NCI-H187 treated with DMSO at 0.1 percent for 48 hours (cell line): ENCODE measurements at places on chromosomes 5 and 9.

GRCh38 chr5:34905564-34905963 is 9.7 kb downstream of the RAD1 start:
- DNase-seq, result no peak

DNA sequence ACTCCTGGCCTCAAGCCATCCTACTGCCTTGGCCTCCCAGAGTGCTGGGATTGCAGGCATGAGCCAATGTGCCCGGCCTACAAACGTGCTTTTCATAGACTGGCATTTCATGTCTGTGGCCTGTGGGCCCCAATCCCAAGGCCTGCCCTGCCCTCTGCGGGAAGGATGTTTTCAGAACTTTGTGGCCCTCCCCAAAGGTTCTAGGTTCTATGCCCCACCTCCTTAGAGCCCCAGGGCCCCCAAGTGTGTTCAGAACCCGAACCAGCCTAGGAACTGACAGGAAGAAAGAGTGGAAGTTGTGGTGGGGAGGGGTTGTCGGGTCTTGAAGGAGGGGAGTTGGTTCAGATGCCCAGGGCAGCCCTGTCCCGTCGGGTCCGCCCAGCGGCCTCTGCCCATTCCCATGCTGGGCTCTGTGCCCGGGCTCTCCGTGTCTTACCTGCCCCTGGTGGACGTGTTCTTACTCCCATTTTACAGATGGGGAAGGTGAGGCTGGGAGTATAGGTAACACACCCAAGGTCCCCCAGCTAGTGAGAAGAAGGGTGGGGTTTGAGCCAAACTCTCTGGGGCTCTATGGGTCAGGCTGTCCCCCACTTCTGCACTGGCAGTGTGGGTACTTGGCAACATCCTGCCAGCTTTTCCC is 175.8 kb upstream of the IER5L start:
- DNase-seq, result no peak

DNA sequence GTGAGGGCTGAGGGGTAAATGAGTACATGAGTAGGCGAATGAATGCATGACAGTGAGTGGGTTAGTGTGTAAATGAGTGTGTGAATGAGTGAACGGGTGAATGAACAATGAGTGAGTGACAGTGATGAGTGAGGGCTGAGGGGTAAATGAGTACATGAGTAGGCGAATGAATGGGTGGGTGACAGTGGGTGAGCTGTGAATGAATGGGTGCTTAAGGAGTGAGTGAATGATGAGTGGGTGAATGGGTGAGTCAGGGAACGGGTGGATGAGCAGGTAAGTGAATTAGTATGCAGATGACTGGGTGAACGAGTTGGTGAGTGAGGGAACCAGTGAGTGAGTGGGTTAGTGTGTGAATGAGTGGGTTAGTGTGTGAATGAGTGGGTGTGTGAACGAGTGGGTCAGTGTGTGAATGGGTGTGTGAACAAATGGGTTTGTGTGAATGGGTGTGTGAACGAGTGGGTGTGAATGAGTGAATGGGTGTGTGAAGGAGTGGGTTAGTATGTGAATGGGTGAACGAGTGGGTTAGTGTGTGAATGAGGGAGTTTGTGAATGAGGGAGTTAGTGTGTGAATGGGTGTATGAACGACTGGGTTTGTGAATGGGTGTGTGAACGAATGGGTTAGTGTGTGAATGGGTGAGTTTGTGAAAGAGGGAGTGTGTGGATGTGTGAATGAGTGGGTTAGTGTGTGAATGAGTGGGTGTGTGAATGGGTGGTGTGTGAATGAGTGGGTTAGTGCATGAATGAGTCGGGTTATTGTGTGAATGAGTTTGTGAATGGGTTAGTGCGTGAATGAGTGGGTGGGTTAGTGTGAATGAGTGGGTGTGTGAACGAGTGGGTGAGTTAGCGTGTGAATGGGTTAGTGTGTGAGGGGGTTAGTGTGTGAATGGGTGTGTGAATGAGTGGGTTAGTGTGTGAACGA is 32.9 kb downstream of the NKD2 start:
- no peak for DNase-seq

DNA sequence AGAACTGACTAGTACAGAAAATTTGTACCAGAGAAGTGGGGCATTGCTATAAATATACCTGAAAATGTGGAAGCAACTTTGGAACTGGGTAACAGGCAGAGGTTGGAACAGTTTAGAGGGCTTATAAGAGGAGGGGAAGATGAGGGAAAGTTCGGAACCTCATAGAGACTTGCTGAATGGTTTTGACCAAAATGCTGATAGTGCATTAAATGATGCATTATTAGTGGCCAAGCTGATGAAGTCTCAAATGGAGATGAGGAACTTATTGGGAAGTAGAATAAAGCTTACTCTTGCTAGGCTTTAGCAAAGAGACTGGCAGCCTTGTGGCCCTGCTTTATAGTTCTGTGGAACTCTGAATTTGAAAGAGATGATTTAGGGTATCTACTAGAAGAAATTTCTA is 189.8 kb downstream of the FGF10 start:
- no peak for DNase-seq

DNA sequence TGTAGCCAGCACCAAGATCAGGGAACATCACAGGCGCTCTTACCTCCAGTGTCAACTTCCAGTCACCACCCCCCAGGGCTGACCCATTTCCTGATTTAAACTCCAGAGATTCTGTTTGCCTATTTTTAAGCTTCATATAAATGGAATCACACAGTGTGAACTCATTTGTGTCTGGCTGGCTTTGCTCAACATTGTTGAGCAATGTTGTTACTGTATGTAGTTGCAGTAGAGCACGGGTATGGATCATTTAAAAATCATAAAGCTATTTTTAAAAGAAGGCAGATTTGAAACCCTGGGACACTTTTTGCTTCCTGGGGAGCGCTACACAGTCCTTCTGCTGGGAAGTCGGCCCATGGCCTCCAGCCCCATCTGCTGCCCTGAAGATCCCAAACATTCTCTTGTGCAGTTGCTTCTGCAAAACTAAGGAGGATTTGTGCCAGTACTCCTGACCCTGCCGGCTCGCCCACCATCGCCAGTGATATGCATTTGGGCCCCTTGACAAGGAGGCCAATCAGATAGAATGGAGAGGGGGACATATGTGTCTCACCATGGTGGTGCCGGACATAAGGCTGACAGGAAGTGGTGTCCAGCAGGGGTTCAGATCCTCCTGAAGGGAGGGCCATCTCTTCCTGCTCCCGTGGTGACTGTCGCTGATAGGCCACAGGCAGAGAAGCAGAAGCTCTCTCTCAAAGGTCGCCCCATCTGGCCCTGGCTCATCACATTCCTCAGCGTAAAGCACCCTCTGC is 13.3 kb downstream of the DCANP1 start:
- no peak for DNase-seq

GRCh38 chr5:171306166-171306565 is 2.9 kb upstream of the TLX3 start:
- DNase-seq, result no peak

- DNase-seq, result no peak
Observed at GRCh38 chr9:212297-212696, 2.4 kb upstream of the DOCK8 start.

DNA sequence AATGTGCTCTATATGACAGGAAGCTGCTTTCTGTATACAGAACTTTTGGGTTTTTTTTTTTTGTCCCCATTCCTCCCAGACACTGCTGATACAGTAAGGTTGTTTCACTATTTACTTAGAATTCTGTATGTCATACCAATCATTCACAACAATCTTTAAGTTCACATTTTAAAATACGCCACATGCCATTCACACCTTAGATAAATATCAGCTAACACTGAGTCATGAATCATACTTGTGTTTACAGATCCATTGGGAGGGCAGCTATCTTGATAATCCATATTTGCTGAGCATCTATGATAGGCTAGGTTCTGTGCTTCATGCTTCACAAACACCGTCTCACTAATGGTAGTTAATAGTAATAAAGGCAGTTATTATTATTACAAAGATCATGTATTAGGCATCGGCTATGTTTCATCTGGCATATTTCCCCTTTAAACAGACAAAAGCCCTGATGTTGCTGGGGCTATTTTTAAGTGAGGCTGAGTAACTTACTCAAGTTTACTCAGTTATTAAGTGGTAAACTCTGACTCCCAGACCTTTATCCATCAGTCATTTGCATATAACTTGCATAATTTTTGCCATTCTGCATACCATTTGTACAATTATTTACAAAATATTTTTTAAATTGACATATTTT is 152.2 kb upstream of the HMHB1 start:
- no peak for DNase-seq

GRCh38 chr5:31887556-31887955 is 248.6 kb downstream of the PDZD2 start:
- DNase-seq, result no peak

- no peak for DNase-seq
Observed at GRCh38 chr9:126347093-126347492, 20.5 kb downstream of the MVB12B start.

- no peak for DNase-seq
Observed at GRCh38 chr9:89603767-89604665, 796 bp upstream of the GADD45G start.

GRCh38 chr5:57499262-57500050 is 16.8 kb upstream of the ACTBL2 start:
- DNase-seq, result no peak

DNA sequence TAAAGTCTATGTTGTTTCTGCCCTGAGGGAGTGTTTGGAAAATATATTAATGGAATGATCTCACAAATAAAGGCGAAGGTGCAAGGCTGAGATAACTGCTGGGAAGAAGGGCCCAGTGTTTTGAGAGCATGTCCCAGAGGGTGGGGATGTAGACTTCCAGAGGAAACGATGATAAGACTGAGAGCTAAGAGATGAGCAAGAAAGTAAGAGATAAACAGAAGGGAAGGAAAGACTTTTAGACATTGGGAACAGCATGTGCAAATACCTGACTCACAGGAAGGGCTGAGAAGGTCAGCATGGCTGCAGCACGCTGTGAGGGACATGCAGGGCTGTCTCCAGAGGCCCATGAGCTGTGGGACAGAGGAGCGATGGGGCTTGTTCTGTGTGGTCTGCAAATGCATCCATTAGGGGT is 19.9 kb upstream of the ADRB2 start:
- DNase-seq, result no peak
